ENCODE measurements at places on chromosomes 5 and 9.

- DNase-seq: peak; percentile 53
Observed at GRCh38 chr9:112097712-112098688, 77.1 kb downstream of the SUSD1 start.

- DNase-seq: no peak
Observed at GRCh38 chr5:135492319-135492626, 40.1 kb upstream of the TIFAB start.

DNA sequence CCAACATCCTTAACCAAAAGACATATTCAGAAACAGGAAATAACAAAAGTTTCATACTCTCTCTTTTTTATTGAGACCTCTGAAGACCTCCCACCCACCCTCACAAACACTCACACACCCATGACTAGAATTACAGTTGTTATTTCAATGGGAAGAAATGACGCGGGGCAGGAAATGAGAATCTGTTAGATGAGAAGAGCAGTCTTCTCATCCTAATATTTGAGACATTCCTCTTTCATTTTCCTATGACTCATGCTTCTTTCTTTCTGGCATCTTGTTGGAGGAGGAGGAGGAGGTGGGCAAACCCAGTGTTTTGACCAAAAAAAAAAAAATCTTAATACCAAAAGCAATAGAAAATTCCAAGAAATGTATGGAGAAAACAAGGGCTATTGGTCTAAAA, 179.5 kb upstream of the TARS1 start:
- peak; percentile 33 for DNase-seq

DNA sequence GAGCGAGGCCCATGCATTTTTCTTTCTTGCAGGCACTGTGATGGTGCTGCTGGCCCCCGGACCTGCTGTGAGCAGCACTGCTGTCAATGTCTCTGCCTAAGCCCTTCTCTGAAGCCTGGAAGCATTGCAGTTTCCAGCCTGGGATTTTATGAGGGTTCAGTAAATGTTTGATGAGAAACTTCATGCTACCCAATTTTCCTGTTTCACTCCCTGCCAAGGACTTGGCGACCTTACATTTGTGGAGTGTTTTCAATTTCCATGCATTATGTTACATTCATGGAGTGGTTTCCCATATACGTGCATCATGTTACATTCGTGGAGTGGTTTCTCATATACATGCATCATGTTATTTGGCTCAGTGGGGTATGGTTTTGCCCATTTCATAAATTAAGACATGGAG, 90.7 kb upstream of the PTCH1 start:
- DNase-seq: no peak

GRCh38 chr9:91162311-91162710, 199.4 kb downstream of the AUH start:
- peak; percentile 37 for DNase-seq

DNA sequence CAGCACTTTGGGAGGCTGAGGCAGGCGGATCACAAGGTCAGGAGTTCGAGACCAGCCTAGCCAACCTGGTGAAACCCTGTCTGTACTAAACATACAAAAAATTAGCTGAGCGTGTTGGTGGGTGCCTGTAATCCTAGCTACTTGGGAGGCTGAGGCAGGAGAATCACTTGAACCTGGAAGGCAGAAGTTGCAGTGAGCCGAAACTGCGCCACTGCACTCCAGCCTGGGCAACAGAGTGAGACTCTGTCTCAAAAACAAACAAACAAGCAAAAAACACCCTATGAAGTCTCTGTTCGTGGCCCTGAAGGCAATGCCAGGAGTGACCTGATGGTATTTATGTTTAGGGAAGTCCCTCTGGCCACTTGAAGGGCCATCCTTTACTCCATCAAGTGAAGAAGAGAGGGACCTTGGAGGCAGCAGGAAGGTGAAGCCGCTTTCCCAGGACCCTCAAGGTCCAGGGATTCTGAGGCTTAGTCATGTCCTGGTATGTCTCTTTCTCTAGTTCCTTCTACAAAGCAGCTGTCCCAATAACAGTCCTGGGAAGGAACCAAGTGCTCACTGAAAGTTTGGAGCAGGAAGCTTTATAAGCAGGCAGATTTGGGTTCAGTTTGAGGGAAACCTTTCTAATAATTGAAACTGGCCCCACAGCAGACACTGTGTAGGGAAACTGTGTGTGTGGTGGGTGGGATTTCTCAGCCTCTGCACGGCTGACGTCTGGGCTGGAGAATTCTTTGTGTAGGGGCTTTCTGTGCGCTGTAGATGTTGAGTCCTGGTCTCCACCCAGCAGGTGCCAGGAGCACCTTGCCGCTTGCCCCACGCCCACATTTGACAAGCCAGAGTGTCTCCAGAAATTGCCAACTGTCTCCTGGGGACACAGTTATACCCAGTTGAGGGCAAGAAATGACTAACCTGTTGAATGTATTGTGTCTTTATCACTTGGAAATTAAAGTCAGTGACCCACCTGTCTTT, 12.5 kb downstream of the PHF2 start:
- DNase-seq: no peak

DNA sequence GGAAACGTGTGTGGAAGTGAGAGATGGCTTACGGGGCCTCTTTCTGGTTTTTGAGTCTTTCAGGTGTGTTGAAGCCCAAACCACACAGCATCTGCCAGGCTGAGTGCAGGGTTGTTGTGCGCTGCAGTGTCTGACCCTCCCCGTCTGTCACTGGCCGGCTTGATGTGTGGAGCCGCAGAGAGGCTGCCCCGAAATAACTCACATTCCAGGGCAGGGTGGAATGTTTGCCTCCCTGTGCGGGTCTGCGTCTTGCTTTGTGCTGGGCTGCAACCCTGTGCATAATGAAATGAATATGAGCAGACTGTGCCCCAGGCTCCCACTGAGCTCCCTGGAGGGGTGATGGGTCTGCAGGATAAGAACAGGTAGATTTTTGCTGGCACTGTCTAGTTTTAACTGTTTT, 9.9 kb upstream of the PLEKHG4B start:
- DNase-seq: no peak

GRCh38 chr9:137062384-137062783, 8.0 kb downstream of the SAPCD2 start:
- no peak for DNase-seq

DNA sequence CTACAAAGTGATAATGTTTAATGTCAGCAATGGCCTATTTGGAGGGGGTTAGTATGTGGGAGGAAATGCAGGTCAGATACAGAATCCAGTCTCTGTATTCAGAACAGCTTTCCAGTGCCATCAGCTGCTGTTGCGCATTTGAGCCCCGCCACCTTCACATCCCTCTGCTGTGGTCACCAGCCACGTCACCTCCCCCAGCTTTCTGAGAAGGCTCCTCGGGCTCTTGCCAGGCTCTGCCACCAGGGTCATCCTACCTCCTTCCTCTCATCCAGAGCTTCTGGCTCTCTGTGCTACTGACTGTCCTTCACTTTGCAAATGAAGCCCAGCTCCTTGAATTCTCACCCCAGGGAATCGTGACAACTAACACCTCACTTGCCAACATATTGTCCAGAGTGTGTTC, 138.8 kb downstream of the PIK3R1 start:
- no peak for DNase-seq

- no peak for DNase-seq
Observed at GRCh38 chr5:159185773-159186172, 23.6 kb downstream of the RNF145 start.

DNA sequence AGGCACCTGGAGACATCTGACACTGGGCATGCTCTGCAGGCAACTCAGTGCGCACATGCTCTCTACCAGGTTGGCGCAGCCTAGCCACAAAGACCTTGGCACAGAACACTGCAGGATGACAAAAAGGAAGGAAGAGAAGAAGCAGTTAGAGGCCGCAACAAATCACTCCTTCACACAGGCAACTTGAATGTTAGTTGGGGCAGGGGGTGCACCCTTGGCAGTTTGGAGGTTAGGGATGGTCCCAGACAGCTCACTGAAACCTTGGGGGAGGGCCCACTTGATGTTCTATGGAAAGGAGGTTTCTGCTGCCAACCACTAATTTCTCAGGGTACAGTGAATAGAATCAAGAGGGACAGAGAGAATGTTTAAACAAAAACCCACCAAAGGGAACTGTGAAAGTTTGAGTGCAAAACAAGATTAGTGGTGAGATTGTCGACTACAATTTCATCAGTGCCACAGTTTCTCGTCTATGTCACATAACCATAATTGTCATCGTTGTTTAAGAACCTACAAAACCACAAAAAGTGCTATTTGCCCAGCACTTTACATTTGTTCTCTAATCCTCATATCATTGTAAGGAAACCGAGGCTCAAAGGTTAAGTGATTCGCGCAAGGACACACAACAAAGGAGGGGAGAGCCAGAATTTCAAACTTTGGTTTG, 48.7 kb downstream of the FBXW11 start:
- no peak for DNase-seq

DNA sequence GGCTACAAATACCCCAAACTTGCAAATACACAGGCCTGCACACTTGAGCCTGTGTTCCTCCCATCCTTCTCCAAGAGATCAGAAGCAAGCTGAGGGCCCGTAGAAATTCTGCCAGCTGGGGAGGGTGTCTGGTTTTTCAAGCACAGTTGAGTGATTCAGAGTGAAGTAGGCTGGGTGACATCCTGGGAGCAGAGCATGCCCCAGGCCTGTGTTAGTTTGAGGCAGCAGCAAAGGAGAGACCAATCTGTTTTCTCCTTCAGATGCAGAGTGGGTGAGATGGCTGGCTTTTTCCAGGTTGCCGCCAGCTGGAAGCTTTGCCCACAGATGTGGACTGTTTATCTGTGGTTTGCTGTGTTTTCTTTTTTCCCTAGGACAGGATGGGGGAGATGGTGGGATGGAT, 63.1 kb downstream of the RCL1 start:
- DNase-seq: peak; percentile 36

DNA sequence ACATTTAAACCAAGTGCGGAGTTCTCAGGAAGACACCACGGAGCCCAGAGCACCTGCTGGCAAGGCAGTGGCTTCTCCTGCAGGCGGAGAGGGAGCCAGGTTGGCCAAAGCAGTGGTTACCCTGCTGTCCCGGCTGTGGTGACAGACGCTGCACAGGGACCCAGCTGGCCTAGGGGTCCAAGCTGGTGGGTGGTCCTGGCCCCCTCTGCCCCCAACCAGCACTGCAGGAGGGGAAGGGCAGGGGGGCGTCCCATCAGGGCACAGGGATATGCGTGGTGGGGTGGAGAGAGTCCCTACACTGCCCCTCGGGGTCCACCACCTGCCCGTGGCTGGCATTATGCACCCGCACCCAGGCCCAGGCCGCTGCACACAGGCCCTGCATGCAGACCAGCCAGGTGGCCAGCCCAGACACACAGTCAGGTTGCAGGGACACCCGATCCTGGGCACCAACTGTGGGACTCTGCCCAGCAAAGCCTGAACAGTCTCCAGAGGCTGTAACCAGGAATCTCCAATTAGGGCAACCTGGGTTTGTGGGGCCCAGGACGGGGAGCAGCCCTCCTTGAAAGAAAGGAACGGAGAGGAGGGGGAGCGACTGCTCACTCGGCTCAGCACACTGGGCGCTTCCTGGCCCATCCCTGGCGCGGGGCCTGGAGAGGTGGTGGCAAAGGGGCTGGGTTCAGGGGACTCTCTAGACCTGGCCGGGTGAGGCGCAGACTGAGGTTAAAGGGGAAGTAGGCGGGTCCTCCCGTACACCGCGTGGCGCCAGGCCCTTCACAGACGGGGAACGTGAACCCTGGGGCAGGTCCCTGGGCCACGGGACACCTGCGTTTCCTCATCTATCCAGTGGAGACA, 46.3 kb downstream of the NACC2 start:
- no peak for DNase-seq

GRCh38 chr5:43523662-43524072, 8.7 kb upstream of the C5orf34 start:
- DNase-seq: no peak

GRCh38 chr5:136007271-136007670, 21.5 kb upstream of the TGFBI start:
- DNase-seq: peak; percentile 46

- DNase-seq: no peak
Observed at GRCh38 chr5:101535626-101536025, 632.5 kb upstream of the ST8SIA4 start.

DNA sequence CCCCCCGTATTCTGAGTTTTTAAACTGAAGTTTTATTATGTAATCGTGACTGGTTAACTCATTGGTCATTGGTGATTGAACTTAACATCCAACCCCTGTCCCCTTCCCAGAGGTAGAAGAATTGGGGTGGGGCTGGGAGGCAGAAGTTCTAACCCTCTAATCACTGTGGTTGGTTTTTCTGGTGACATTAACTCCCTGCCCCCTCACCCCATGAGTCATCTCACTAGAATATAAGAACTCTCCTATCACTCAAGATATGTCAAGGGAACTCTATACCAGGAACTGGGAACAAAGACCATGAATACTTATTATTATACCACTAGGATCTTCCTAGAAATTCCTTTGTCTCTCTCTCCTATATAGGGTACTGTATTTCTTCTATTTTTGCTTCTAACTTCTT, 52.3 kb upstream of the CAVIN4 start:
- no peak for DNase-seq

DNA sequence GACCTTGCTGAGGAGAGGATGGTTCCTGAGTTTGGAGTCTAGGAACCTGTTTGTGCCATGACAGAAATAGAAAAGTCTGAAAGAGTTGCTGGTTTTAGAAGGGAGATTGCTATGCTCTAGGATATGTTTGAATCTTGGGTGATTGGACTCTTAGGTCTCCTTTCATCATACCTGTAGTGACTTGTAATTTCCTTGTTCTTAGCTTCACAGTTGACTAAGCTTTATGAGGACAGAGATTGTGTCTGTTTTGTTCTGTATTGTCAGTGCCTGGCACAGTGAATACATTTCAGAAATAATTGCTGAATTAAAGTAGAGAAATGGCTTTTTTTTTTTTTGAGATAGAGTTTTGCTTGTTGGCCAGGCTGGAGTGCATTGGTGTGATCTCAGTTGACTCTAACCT, 31.5 kb downstream of the GAPVD1 start:
- no peak for DNase-seq

GRCh38 chr5:36529142-36529541, 77.3 kb upstream of the SLC1A3 start:
- DNase-seq: no peak

DNA sequence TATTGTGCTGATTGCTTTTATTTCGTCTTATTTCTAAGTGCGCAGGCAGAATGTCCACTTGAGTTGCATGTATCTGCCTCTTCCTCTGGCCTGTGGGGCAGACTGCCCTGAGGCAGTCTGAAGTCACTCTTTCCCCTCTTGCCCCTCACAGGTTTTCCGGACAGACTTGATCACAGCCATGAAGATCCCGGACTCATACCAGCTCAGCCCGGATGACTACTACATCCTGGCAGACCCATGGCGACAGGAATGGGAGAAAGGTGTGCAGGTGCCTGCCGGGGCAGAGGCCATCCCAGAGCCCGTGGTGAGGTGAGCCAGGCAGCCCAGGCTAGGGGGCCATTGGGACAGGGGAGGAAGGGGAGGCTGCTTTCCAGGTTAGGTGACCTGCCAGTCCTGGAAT, 26.4 kb downstream of the JADE2 start:
- DNase-seq: peak; percentile 48

- no peak for DNase-seq
Observed at GRCh38 chr9:136550439-136551289, 4.8 kb upstream of the NOTCH1 start.

DNA sequence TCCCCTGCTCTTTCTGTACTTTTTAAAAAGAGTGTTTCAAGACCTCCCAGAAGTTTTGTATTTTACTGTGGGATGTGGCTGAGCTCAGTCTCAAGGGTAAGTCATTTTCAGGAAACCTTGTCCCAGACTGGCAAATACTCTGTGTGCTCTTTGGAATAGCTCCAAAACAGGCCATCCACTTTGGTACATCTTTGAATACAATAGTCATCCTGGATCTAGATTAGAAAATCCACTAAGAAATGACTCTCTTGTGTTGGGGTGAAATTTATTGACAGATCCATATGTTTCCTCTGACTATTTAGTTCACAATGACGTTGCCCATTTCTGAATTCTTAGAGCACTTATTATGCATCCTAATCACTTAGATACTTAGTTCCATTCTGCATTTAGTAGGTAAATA, 95.2 kb downstream of the PLCXD3 start:
- DNase-seq: no peak

GRCh38 chr9:129436751-129437625, 183.9 kb downstream of the C9orf50 start:
- no peak for DNase-seq
